ENCODE measurements at places on chromosomes 7 and 10.

- no peak for DNase-seq
These were observed 37.6 kb downstream of the KCNH2 start for GRCh38 chr7:150940431-150941102.

DNA sequence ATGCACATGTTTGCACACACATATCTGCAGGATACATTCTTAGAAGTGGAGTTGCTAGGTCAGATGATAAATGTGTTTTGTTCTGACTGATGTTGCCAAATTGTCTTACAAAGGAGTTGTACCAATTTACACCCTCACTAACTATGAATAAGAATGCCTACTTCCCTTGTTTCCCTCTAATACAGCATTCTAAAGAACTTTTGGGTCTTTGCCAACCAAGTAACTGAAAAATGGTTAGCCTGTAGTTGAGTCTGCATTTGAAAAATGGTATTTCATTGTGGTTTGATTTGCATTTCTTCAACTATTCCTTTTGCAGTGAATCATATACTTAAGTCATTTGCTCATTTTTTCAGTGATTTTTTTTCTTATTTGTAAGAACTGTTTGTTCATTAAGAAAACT lies 48.4 kb downstream of the TMEM26 start:
- DNase-seq, result no peak

DNA sequence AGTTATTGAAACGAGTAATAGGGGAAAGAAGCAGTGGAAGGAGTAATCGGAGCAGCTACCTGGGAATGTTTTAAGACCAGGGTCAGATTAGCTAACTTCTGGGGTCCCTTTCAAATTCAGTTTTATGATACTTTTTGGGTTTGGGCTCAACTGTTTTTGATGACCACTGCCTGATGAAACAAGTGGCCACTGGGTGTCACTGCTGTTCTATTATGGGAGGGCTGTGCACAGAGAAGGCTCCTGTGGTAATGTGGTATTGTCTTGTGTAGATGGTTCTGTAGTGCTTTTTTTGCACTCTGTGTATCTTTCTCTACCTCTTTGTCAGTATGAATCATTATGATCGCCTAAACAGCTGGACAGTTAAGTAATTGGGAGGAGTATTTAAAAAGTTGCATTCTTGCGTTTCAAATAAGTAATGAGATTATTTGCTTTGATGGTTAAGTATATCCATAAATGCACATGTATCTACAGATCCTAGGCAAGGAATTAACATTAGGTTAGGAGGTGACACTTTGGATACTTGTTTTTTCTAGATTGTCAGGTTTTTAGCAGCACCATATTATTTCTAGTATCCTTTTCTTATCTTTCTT lies 128.4 kb downstream of the ABCA13 start:
- peak; percentile 75 for DNase-seq

- DNase-seq, result no peak
These were observed 259.8 kb upstream of the MAGI2 start for GRCh38 chr7:79713276-79713675.

DNA sequence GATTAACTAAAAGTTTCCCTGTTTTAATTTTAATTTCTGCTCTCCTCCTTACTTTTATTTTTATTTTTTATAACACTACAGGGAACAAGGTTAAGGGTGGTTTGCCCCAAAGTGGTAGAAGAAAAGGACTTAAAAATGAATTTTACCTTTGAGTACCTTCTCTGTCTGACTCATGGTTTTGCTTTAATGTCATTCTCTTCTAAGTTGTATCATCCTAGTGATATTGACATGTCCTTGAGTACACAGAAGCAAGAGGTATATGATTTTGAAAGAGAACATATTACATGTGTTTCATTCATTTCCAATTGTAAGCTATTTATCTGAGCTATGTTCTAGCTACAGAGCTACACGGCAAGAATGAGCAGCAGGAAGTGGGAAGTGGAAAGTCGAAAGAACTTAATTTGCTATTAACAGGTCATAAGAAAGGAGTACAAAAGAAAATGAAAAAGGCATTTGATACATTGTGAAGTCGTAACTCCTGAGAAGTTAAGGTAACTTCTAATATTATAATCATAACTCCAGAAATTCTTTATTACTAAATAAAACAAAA lies 112.5 kb downstream of the SEMA3A start:
- DNase-seq, result no peak

- no peak for DNase-seq
These were observed 22.3 kb downstream of the TYW1 start for GRCh38 chr7:67018940-67019339.

- DNase-seq, result no peak
These were observed 57.3 kb downstream of the CHCHD3 start for GRCh38 chr7:133024596-133024995.

GRCh38 chr10:68208424-68209042 lies 23.4 kb downstream of the ATOH7 start:
- peak; percentile 39 for DNase-seq

DNA sequence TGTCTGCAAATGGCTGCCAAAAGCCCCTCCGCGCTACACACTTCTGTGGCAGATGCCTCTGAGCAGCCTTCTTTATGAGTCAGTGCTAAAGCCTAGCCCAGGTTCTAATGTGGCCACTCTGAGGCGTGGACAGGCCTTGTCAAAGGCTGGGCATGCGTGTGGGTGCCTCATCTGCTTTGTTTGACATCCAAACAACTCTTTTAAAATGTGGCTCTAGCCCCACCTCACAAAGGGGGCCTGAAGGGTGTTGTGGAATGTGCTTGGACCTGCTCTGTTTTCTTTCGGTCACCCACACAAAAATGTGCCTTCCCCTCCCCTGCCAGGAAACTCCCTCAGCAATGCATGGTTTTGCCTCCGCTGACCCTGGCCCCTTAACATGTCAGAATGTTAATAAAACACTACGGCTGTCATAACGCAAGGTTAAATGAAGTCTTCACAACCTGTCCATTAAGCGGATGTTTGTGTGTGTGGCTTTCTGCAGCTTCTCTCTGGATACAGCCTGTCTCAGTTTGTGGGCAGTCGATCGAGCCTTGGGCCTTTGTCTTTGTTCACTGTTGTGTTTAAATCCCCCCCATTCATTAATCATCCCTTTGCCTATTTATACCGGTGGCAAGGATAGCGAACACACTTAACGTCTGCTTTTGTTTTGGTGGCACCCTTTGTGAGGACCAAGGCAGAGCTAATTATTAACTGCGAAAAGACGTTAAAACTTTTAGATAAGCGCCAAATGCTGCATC lies 718.9 kb downstream of the LRMDA start:
- DNase-seq, result no peak

Data from NCI-H748 treated with DMSO at 0.1 percent for 48 hours (cell line).